Left renal cortex interstitium (tissue), 4 donors: ENCODE measurements at places on chromosomes 5 and 9.

- no peak for DNase-seq
These were observed 34.8 kb downstream of the LHFPL2 start for GRCh38 chr5:78613756-78614155.

DNA sequence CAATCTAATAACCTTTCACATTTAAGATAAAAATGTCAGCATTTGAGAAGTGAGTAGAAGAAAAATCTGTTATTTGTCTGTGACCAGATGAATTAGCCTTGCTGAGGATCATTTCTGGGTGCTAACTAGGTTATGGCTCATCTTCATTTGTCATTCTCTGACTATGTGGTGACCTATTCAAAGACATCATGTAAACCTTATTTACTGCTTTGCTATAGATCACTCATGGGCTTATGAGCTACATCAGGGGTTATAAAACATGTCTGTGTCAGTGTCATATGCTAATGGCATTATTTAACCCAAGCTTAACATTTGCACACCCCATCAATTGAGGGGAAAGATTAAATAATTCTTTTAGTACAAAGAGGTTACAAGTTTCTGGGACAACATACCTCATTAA, 555.5 kb upstream of the CYLC2 start:
- DNase-seq = no peak

DNA sequence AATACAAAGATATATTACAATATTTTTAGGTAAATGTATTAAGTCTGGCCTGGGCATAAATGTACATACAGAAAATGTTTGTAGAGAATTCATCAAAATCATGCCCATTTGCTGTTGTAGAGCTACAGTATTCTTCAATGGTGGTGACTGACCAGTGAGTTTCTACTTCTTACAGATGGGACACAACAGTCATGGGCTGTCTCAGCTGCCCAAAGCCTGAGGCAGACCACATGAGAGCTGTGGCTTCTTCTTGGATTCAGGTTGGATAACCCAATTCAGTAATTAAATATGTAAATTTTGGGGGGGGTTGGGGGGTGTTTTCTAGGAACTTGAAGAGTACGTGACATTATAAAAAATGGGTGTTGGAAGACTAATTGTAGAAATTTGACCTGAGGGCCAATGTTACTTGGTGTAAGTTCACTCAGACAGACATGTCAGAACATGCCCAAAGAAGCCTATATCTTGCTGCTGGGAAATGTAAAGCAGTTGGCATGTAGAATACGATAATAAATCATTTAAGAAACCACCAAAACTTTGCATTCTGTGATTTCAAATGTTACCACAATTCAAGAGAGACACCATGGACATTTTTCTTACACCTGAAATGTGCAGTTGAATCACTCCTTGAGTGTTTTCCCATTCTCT, 17.9 kb downstream of the STARD4 start:
- DNase-seq = no peak

DNA sequence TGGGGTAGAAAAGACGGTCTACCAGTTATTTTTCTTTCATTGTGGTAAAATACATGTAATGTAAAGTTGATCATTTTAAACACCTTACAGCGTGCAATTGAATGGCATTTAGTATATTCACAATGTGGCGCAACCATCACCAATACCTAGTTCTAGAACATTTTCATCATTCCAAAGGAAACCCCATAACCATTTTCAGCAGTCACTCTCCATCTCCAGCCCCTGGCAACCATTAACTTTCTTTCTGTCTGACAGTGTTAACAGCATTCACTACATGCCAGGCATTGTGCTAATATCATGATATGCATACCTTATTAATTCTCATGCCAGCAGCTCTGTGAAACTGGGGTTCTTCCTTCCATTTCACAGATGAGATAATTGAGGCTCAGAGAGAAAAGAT, 32.0 kb downstream of the PTGS1 start:
- no peak for DNase-seq

DNA sequence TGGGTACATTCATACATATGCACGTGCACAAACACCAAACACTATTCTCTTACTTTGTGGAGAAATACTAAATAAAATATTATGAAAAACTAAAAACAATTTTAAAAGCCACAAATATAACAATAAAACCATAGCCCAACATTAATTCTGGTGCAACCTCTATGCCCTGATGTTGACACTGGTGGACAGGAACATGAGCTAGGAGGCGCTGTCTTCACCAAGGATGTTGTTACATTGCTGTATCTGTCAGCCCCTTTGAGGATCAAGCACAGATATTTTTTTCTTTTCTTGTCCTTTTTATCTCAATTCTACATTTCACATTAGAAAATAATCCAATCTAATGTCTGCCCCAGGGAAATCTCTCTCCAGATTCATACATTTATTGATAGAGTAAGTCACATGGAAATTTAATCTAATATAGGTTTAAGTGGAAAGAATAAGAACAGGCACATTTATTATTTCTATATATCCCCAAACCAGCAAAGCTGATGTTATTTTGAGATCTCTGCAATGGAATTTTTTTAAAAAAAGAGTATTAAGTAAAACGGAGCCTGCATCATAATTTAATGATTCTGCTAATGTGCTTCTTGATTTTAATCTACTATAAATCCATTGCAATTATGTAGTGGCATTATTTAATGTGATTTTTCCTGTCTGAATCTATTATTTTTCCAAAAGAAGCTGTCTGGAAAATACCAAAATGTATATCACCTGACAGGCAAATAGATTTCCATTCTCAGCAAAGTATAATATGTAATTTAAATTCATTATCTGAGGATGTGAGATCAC, 716.5 kb downstream of the MTRR start:
- DNase-seq = no peak

DNA sequence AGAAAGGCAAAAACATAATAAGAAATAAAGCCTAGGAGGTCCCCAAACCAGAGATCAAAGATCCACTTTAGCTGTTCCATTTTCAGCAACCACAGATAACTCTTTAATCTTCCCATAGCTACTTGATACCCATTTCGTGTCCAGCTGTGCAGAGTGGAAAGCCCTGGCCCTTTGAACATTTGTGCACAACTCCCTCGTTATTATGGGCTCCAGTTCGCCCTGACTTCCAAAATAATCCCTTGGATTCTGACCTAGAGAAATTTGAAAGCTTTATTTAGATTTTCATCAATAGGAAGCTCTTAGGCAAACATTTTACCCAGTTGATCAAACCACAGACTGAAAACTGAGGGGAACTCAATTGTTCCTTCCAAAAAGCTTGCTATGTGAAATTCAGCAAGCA, 4.8 kb downstream of the MYOT start:
- DNase-seq = no peak

- peak; percentile 53 for DNase-seq
These were observed 235.8 kb downstream of the ROR2 start for GRCh38 chr9:91714020-91714806.
